ENCODE measurements at places on chromosomes 4 and X.

GRCh38 chr4:64230709-64231310 is 178.4 kb downstream of the TECRL start:
- DNase-seq = no peak

DNA sequence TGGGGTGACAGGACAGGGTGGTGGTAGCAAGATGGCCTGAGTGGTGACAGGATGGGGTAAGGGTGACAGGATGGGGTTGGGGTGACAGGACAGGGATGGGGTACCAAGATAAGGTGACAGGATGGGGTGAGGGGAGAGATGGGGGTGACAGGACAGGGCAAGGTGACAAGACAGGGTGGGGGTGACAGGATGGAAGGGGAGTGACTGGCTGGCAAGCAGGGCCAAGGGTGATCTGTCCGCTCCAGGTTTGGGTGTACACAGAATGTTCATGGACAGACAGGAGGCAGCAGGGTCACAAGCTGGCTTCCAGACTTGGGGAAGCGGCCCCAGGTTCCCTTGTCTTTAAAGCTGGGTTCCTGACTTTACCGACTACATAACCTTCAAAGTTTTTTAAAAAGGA is 23.3 kb downstream of the RNF212 start:
- DNase-seq = no peak

DNA sequence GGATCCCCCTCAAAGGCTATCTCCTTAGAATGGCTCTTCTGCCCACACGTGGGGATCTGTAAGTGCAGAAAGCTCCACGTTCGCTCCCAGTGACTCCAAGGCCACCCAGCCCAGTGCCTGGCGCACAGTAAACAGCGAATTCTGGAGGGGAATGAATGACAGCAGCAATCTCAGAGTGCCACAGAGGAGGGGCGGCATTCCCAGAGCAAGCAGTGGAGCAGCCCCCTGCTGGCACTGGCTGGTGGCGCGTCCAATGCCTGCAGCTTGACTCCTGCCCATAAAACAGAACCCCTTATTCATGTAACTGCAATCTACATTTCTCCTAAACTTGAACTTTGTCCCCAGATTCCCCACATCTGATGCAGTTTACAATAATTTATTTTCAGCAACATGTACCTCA is 6.9 kb upstream of the HELT start:
- no peak for DNase-seq

DNA sequence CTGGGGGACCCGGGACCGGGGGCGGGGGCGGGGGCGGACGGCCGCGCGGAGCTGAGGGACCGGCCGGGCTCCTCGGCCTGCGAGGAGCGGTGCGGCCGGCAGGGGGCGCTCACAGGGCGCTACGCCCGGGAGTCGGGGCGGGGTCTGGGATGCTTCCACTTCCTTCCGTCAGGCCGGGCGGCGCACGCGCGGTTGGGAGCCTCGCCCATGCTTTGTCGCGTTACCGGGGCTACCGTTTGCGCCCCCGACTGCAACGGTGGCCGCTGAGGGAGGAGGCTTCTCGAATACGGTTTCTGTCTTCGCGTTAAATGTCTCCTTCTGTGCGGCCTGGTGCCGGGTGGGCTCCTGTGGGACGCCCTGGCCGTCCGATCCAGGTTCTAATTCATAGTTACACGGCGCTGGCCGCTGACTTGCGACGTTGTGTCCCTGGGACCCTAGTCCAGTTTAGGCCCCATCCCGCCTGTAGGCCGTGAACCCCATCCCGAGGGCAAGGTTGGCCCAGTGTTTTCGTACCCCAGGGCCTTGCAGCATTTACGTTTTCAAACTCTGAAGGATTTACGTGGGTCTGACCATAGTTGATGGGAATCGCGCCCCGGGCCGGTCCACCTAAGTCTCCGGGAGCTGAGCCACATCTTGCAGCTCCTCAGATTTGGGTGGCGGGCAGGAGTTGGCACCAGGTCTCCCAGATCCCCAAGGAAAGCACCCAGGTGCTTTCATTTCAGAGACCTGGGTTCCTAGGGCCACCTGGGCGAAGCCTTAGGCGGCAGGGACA is 549 bp downstream of the MSL3 start:
- DNase-seq = peak; percentile 71

- DNase-seq = no peak
Measured at GRCh38 chr4:105944540-105944939, 49.3 kb downstream of the NPNT start.

GRCh38 chr4:76388160-76388908 is 32.6 kb downstream of the CCDC158 start:
- peak; percentile 57 for DNase-seq

DNA sequence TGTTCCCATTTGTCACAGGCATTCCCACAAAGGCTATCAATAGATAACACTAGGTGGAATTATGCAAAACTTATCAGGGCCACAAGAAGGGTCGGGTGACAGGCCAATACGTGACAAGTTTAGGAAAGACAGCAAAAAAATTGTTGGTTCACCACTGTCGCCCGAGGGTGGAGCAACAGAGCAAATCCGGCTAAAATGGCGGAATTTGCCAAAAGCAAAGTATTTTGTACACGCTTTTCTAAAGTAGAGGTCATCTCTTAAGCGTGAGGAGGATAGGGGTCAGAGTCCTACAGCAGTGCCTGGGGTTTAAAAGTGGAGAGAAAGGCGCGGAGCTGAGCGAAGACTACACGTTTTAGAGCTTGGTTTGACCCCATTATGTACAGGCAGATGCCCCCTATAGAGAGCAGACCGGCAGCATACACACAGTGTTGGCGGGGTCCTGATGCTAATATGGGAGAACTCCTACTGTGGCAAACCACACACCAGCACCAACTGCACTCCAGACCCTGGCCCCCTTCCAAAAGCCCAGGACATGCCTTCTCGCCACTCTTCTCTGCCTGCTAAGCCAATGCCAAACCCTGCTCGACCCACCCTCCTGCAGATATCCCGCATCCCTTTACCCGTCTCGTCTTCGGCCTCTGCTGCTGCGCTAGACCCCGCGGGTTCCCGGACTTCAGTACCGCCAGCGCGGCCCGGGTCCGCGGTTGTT is 733 bp downstream of the CCNA2 start:
- DNase-seq = peak; percentile 40

GRCh38 chrX:107747596-107748161 is 27.9 kb downstream of the TSC22D3 start:
- DNase-seq = peak; percentile 17

- no peak for DNase-seq
Measured at GRCh38 chr4:74777531-74777930, 16.8 kb downstream of the BTC start.

- DNase-seq = no peak
Measured at GRCh38 chr4:48296365-48296764, 26.7 kb upstream of the TEC start.

- DNase-seq = no peak
Measured at GRCh38 chr4:101857176-101857575, 66.6 kb downstream of the BANK1 start.

- no peak for DNase-seq
Measured at GRCh38 chr4:142418697-142419096, 427.4 kb downstream of the INPP4B start.

DNA sequence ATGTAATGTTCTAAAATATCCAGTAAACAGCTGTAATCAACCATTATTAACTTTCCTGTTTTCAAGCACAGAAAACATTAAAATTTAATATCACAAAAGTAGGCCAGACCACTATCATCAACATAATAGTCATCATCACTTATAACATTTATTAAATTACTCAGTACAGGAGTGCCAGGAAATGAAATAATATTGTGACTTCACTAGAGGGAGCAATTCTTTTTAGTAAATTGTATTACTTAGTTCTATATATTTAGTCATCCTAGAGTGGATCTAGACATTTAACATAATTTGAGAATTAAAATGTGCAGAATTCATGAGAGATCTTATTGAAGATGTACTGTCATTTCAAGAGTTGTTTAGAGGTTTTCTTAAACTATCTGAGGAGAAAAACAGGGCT is 33.6 kb downstream of the PITX2 start:
- peak; percentile 45 for DNase-seq

DNA sequence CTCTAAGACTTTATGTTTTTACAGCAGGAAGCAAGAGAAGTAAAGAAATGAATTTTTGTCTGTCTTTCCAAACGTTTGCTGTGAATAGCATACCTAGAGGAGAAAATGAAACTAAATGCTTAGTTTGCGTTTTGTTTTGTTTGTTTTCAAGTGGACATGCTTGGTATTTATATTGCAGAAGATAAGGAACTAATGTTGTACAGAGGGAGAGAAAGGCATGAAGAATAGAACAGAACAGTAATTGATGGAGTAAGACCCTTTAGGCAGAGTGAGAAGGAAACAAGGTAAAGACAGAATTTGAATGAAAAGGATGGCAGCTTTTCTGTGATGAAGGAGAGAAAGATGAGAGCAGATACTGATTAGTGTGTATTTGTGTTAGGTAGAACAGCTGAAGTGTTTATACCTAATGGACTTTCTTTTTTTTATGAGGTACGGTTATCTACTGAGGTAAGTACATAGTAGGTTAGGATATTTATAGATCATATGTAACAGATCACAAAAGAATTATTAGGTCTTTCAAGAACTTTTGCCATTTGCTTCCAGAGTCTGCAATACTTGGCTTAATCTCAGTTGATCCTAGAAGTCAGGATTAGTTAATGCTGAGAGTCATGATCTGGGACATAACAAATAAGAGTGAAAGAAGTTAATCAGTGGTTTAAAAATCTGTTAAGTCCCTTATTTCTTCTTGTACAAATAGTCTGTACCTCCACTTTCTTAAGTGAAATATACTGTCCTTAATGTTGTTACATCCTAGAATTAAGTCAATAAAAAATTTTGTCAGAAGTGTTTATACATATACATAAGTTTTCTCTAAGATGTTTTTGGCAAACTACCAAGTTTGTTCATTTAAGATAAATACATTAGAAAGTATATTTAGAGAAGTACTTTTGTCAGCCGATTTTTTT is 36.8 kb downstream of the FABP2 start:
- DNase-seq = peak; percentile 32

DNA sequence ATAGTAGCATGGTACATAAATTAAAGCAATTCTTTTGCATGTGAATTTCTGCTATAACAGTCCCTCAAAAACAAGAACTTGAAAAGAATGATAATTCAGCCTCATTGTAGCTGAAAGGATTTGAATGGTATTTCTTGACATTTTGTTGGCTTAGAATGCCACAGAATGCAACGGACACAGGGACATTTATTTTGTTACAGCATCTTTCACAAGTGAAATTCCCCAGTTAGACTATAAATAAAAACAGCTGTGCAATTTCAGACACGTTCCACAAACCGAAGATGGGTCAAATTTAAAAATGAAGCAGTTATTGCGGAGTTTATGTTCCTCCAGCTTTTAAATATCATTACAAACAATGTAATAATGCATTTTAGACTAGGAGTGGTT is 82.8 kb upstream of the AMELX start:
- DNase-seq = no peak

- DNase-seq = no peak
Measured at GRCh38 chr4:17664755-17665154, 50.3 kb downstream of the MED28 start.

DNA sequence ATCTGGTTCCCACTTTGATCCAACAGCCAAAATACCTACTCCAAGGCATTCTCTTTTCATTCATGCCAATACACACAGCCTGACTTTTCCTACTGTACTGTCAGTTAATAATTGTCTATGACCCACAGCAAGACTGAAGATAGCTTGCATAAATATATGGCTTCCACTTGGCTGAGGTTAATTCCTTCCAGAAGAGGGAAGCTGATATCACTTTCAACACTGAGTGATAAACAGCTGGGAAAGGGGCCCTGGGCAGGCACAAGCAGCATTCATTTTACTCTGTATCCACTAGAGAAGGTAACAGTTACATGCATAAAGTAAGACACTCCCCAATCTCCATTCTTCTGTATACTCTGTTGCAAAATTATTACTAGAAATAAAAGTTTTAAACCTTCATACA is 200.2 kb upstream of the UGT8 start:
- no peak for DNase-seq

DNA sequence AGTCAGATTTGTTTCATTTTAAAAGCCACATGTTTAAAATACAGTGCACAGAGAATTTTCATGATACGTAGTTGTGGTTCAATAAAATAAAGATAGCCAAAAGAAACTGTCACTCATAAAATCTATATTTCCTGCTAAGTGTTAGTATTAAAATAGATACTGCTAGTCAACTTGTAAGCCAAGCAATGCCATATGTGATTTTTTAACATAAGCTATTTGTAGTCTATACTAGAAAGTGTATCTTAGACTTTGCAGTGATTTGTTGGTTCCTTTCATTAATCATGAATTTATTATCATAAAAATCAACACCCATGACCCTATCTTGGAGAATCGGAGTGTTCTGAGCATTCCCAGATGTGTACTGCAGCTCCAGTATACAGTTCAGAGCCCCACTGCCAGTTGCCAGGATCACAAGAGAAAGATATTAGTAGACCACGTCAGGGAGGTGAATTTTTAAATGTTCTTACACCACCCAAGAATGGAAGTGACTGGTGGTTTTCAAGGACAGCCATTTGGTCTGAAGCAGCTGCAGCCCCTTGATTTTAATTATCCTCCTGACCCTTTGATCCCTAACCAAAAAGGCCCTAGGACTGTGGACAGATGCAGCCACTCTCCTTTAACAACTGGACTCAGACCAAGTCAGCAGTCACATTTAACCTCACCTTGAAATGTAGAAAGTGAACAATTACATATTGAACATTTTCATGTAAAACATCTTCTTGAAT is 163.1 kb downstream of the PALLD start:
- no peak for DNase-seq

DNA sequence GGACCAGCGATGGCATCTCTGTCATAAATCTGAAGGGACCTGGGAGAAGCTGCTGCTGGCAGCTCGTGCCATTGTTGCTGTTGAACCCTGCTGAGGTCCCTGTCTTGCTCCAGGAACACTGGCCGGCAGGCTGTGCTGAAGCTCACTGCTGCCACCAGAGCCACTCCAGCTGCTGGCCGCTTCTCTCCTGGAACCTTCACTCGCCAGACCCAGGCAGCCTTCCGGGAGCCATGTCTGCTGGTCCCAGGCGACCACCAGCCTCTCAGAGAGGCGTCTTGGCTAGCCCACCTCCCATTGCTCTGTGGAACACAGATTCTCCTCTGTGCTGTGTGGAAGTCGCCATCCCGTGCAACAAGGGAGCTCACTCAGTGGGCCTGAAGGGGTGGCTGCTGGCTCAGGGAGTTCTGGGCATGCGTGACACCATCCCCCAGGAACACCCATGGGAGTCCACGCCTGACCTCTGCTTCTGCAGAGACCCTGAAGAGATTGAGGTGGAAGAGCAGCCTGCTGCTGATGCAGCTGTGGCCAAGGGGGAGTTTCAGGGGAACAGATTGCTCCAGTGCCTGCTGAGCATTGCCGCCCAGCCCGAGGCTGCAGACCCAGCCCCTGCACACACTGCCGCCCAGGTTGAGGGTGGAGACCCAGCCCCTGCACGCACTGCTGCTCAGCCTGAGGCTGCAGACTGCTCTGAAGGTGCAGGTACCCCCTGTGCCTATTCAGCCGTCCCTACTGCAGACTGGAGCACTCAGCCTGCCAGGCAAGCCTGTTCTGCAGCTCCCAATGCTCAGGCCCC is 33.1 kb upstream of the CYP4V2 start:
- DNase-seq = no peak

Measured in LoVo (cell line).